T-cell (primary cell): ENCODE measurements at places on chromosomes 6 and 20.

DNA sequence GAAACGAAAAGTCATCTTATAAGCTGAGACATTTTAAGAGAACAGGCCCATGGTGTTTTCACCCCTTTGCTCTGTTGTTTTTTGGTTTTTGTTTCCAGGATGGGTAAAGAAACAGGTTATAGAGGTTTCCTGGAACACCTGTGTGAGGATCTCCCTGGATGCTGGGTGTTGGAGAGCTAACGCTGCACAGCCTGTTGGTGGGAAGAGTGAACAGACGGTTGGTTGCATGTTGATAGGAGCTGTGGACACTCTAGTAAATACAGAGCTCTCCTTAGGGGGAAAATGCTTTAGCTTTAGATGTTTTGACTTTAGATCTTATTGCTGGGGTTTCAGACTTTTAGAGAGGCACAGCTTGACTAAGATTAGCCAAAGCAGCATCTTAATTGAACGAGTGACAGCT, 235.2 kb downstream of the SOX4 start:
- no peak overlapping the region for H3K4me3 ChIP-seq
- DNase-seq = no peak
- H3K36me3 ChIP-seq = no peaks in the 10 kb centered on the region
- no peaks in the 10 kb centered on the region for H3K27me3 ChIP-seq
- no peaks in the 10 kb centered on the region for H3K4me1 ChIP-seq

GRCh38 chr20:13718171-13718570, 66.5 kb downstream of the ESF1 start:
- no peak overlapping the region for H3K27ac ChIP-seq
- no peak for DNase-seq
- no peak overlapping the region for H3K4me3 ChIP-seq
- peaks cover 33% of the 10 kb centered on the region for H3K36me3 ChIP-seq
- H3K27me3 ChIP-seq = no peaks in the 10 kb centered on the region

DNA sequence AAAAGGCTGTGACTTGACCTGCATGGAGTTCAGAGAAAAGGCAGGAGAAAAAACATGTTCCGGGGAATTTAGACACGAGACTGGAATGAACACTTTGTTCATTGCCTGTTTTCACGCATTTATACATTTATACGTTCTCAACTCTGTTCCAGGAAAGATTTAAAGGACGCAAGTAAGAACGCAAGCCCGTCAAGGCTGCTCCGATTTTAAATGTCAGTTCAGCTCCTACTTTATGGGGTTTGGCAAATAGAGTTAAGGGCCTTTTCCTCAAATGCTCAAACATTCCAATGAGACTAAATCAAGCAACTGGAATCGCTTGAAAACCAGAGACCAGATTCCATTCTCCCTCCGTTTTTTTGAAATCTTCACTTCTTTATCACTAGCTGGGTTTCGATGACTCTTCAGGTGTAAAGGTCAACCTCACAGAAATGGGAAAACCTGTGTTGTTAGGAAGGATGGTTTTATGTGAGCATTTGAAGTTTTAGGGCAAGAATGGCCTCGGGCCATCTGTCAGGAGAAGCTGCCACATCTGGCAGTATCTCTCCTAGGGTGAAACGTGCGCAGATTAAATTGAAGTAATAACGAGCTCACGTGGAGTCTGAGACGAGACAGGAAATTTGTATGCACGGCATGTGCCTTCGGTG, 24.9 kb downstream of the TTLL2 start:
- H3K4me3 ChIP-seq = peak overlapping the region; percentile 78
- H3K36me3 ChIP-seq = no peaks in the 10 kb centered on the region
- H3K4me1 ChIP-seq = peaks cover 20% of the 10 kb centered on the region
- no peak overlapping the region for H3K27ac ChIP-seq
- no peak for DNase-seq
- H3K27me3 ChIP-seq = peaks cover 12% of the 10 kb centered on the region

DNA sequence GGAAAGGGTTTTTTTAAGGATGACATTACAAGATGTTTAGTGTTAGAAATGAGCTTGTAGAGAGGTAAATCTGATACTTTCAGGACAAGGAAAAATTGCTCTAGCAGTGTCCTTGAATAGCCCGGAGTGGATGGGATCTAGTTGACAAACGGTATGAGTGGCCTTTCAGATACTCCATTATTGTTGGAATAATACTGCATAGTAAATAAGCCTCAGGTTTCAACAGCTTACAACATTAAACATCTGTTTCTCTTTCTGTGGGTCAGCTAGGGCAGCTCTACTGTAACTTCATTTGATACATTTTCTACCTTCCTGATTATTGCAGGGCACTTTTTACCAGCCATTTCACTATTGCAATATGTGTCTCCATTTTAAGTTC, 118.0 kb downstream of the B3GAT2 start:
- H3K4me3 ChIP-seq = no peak overlapping the region
- no peaks in the 10 kb centered on the region for H3K27me3 ChIP-seq
- no peak for DNase-seq
- peaks cover 13% of the 10 kb centered on the region for H3K36me3 ChIP-seq

DNA sequence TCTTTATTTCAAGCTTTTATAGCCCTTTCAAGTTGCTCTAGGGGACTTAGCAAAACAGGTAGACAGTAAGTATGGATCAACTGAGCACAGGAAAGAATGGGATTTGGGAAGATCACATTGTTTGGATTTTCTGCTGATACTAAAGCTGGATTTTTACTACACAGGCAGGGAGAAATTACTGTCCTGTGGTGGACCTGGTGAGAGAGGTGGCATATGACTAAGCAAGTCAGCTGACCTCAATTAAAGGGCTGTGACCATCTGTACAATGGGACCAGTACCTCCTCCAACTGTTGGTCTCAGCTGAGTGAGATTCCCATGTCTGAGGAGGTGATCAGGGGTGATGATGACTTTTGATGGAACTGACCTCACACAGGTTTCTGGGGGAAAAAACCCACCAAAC, 28.0 kb downstream of the RREB1 start:
- H3K4me1 ChIP-seq = peaks cover 31% of the 10 kb centered on the region
- H3K27ac ChIP-seq = peak overlapping the region; percentile 6
- no peak overlapping the region for H3K4me3 ChIP-seq
- H3K27me3 ChIP-seq = no peaks in the 10 kb centered on the region
- no peaks in the 10 kb centered on the region for H3K36me3 ChIP-seq
- no peak for DNase-seq

DNA sequence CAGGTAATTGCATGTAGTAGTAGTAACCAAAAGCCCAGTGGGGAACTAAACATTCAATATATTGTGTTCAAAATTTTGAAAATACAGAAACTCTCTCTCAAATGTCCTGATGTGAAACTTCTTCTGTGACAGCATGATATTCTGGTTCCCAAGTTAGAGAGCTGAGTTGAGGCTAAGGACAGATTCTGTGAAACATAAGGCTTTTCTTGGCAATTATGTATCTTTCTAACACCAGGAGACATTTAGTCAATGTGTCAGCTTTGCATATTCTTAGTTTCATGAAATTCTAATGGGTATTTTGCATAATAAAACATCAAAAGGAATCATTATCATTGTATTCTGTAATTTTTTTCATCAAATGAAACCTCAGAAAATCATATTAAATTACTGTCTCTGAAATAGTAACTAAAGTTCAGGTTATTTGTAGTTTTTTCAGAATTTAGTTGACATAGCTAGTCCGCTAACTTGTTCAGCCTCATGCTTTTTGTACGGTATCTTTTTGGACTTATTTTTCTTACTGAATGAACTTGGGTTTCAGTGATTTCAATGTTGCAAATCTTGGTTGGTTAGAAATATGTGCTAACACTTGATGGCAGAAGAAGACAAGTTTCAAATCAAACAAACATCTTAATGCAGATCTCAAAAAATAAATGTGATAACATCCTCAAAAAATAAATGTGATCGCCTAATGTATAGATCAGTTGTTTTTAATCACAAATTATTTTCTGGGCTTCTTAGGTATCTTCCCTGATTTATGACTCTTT, 70.4 kb downstream of the AKAP7 start:
- no peaks in the 10 kb centered on the region for H3K27me3 ChIP-seq
- no peaks in the 10 kb centered on the region for H3K36me3 ChIP-seq
- no peak overlapping the region for H3K27ac ChIP-seq
